ENCODE measurements at places on chromosomes 7 and 10. TPM values are rescaled to one million over a fixed set of nuclear protein-coding genes. Genes with fewer than 3 reads are reported as not detected.

DNA sequence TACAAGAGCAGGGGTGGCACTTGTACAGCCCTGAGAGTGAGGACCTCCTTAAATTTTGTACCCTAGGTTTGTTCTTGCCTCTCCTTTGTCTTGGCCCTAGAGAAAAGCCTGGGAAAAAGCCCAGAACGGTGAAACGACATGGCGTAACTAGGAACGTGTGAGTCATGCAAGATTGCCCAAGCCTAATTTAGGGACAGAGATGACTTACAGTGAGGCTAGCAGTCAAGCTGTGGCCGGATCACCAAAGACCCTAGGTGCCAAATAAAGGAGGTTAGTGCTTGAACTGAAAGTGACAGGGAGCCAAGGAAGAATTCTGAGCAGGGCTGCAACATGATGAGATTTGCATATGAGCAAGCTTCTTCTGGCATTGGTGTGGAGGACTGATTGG is 25.1 kb downstream of the TBXAS1 start:
- no peak overlapping the region for H3K4me3 ChIP-seq
- no peaks in the 10 kb centered on the region for H3K4me1 ChIP-seq
- DNase-seq, result no peak
- H3K36me3 ChIP-seq, result no peaks in the 10 kb centered on the region
- no peaks in the 10 kb centered on the region for H3K27me3 ChIP-seq

DNA sequence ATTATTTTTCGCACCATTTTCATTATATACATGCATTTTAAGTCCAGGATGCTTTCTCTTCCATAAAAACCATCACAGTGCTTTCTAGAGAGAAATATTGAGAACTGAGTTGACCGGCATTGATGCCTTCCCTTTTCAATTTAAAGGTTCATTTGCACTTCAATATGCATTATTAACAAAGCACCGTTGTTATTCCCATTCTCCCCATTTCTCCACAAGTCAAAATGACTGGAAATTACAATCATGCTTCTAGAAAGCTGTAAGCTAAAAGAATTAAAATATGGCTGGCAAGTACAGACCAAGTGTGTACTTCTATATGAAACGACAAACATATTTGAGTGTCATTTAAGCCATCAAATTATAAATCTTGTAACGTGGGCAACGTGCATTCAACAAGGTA is 219.5 kb downstream of the FANK1 start:
- H3K27ac ChIP-seq, result no peak overlapping the region
- no peak overlapping the region for H3K4me3 ChIP-seq
- no peaks in the 10 kb centered on the region for H3K36me3 ChIP-seq
- no peak for DNase-seq

- no peak for DNase-seq
- no peaks in the 10 kb centered on the region for H3K27me3 ChIP-seq
- no peaks in the 10 kb centered on the region for H3K4me1 ChIP-seq
Measured at GRCh38 chr7:70631718-70632117, 500.2 kb upstream of the GALNT17 start.

DNA sequence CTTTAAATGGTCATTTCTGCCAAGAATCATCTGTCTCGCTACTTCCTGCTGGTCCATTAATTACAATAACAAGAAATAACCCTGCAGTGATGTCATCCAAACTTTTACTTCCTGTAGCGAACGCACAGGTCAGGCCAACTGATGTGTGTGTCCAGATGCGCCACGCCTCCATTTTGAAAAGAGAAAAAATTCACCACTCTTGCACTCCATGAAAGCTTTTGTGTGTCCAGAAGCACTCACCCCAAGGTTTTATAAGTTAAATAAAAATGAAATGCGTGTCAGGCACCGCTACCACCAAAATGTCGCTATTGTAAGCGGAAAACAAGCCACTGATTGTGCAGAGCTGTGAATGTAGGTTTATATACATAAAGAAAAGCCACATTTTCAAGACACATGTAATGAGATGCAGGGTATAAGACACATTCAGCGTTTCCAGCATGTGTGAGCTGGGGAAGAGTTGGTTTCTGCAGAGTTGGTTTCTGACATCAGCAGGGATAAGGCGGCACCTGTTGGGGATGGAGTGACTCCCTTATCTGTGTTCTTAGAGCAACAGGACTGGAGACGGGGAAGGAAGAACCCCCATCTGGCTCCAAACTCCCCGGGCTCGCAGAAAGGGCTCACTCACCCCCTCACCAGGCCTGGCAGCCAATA is 83.3 kb downstream of the CTBP2 start:
- DNase-seq, result peak; percentile 37
- no peaks in the 10 kb centered on the region for H3K27me3 ChIP-seq
- H3K36me3 ChIP-seq, result no peaks in the 10 kb centered on the region
- peaks cover 4% of the 10 kb centered on the region for H3K4me1 ChIP-seq
- no peak overlapping the region for H3K27ac ChIP-seq

DNA sequence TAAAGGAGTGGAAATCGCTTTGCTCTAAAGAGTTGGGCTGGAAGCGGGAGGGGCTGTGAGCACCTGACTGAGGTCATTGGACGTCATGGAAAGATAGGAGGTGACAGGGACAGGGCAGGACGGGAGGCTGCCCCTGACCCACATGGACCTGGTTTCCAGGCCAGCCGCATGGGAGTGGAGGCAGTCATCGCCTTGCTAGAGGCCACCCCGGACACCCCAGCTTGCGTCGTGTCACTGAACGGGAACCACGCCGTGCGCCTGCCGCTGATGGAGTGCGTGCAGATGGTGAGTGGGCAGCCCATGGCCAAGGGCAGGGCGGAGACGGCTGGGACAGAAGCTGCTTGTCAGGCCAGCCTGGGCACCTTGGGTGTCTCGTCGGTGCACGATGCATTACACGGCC is 41.8 kb downstream of the PFKP start:
- H3K4me3 ChIP-seq, result no peak overlapping the region
- no peaks in the 10 kb centered on the region for H3K27me3 ChIP-seq
- no peak for DNase-seq
- no peak overlapping the region for H3K27ac ChIP-seq

- H3K27me3 ChIP-seq, result no peaks in the 10 kb centered on the region
- H3K36me3 ChIP-seq, result no peaks in the 10 kb centered on the region
- H3K27ac ChIP-seq, result no peak overlapping the region
- no peak for DNase-seq
- H3K4me3 ChIP-seq, result no peak overlapping the region
- H3K4me1 ChIP-seq, result no peaks in the 10 kb centered on the region
Measured at GRCh38 chr10:128996092-128996491, 470.9 kb upstream of the MGMT start.

DNA sequence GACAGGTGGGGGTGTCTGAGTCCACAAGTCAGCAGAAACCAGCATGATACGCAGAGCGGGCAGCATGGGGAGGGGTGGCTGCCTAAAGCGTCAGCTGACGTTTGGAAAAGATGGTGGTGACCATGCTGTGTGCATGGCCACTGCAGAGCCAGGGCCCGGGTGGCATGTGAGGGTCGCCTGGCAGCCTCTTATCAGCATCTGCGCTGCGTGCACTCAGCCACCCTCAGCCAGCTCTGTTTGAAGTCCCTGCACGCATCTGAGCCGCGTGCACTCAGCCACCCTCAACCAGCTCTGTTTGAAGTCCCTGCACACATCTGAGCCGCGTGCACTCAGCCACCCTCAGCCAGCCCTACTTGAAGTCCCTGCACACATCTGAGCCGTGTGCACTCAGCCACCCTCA is 61.5 kb downstream of the WDR37 start:
- no peak for DNase-seq
- no peaks in the 10 kb centered on the region for H3K27me3 ChIP-seq
- H3K4me3 ChIP-seq, result no peak overlapping the region
- peaks cover 8% of the 10 kb centered on the region for H3K36me3 ChIP-seq

GRCh38 chr7:47884675-47885074 is 63.6 kb downstream of the PKD1L1 start:
- H3K36me3 ChIP-seq, result no peaks in the 10 kb centered on the region
- H3K4me1 ChIP-seq, result no peaks in the 10 kb centered on the region
- no peak for DNase-seq
- H3K4me3 ChIP-seq, result no peak overlapping the region
- H3K27me3 ChIP-seq, result no peaks in the 10 kb centered on the region

GRCh38 chr7:127822822-127823508 is 171.0 kb downstream of the SND1 start:
- H3K4me1 ChIP-seq, result no peaks in the 10 kb centered on the region
- no peaks in the 10 kb centered on the region for H3K27me3 ChIP-seq
- no peak overlapping the region for H3K27ac ChIP-seq
- H3K36me3 ChIP-seq, result no peaks in the 10 kb centered on the region

- H3K36me3 ChIP-seq, result no peaks in the 10 kb centered on the region
- DNase-seq, result no peak
- H3K4me3 ChIP-seq, result no peak overlapping the region
- H3K27ac ChIP-seq, result no peak overlapping the region
- H3K27me3 ChIP-seq, result no peaks in the 10 kb centered on the region
Measured at GRCh38 chr7:133376514-133376913, 123.6 kb downstream of the EXOC4 start.

GRCh38 chr7:129906700-129907099 is 46.1 kb downstream of the UBE2H start:
- H3K27ac ChIP-seq, result no peak overlapping the region
- H3K36me3 ChIP-seq, result peaks cover 1% of the 10 kb centered on the region
- H3K27me3 ChIP-seq, result no peaks in the 10 kb centered on the region
- no peak overlapping the region for H3K4me3 ChIP-seq
- DNase-seq, result no peak

DNA sequence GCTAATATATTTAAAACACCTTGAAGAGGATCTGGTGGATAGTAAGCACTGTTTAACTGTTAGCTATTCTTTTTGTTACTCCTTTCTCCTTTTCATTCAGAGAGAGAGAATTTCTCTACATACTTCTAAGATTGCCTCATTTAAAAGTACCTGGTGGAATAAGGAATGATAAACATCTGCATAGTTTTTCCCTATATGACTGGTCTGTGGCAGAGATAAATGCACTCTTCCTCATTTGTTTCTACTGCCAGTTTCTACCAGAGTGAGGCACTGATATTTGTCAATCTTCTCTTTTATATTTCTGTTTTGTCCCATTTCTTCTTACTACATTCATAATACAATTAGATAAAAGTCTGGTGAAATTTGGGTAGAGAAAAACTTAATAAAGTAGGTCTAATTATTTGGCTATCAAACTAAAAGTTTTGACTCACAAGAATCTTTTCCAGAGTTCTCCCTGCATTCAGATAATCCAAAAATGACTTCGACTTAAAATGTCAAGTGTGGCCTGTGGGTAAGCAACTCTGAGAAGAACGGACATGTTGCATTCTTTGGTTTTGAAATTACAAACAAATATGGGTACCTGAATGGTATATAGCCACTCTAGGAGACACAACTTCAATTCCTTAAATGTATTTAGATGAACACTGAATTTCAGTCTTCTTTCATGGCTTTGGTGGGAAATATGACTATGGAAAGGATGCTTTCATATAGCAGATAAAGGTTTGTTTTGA is 38.8 kb downstream of the RNLS start:
- H3K4me3 ChIP-seq, result no peak overlapping the region
- no peak for DNase-seq
- no peaks in the 10 kb centered on the region for H3K4me1 ChIP-seq
- no peak overlapping the region for H3K27ac ChIP-seq
- no peaks in the 10 kb centered on the region for H3K27me3 ChIP-seq

GRCh38 chr10:48470893-48471805 is 133.7 kb downstream of the ARHGAP22 start:
- no peak overlapping the region for H3K27ac ChIP-seq
- H3K4me3 ChIP-seq, result no peak overlapping the region
- H3K36me3 ChIP-seq, result no peaks in the 10 kb centered on the region
- DNase-seq, result peak; percentile 26
- H3K4me1 ChIP-seq, result no peaks in the 10 kb centered on the region

DNA sequence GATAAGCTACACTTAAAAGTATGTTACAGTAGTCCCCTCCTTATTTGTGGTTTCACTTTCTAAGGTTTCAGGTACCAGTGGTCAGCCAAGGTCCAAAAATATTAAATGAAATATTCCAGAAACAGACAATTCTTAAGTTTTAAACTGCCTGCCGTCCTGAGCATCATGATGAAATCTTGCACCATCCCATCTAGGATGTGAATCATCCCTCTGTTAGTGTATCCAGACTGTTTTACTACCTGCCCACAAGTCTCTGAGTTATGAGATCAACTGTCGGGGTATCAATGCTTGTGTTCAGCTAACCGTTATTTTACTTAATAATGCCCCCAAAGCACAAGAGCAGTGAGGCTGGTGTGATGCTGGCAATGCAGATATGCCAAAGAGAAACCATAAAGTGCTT is 11.4 kb downstream of the KDM7A start:
- DNase-seq, result no peak
- H3K27ac ChIP-seq, result no peak overlapping the region

- no peak overlapping the region for H3K4me3 ChIP-seq
- H3K36me3 ChIP-seq, result no peaks in the 10 kb centered on the region
- DNase-seq, result no peak
- H3K4me1 ChIP-seq, result no peaks in the 10 kb centered on the region
- no peak overlapping the region for H3K27ac ChIP-seq
- no peaks in the 10 kb centered on the region for H3K27me3 ChIP-seq
Measured at GRCh38 chr10:75857269-75857846, 425.9 kb downstream of the LRMDA start.

DNA sequence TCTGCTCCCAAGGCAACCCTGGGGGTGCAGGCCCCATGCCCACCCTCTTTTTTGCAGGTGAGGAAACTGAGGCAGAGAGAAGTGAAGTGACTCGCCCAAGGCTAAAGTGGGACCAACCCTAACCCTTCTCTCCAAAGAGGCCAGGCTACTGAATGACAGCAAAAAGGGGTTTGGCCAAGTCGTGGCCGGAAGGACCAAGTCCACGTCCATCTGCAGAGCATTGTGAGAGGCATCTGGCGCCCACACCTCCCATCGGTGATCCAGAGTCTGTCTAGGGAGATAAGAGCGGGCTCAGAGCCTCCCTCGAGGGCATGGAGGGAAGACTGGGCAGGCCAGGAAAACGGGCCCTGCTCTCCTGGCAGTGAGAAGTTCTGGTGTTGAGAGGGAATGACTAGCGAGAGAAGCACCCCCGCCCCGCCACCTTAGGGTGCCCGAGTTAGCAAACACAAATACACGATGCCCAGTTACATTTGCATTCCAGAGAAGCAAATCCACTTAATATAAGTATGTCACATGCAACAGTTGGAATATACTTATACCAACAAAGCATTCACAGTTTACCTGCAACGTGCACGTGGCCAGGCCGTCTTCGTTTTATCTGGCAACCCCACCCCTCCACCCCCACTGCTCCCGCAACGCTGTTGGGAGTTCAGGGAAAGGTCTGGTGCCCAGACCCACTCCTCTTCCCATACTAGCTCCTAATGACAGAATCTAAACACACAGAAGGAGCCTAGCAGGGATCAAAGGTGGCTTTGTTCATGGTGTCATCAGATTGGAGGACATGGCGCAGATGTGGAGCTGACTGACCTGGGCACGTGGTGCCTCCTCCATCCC is 124.9 kb downstream of the OAT start:
- peak; percentile 47 for DNase-seq
- H3K4me1 ChIP-seq, result no peaks in the 10 kb centered on the region
- H3K27me3 ChIP-seq, result no peaks in the 10 kb centered on the region

Gene GRB10
- 106 TPM for total RNA-seq

Gene STEAP1
- total RNA-seq, result 31.7 TPM

Gene FEZF1
- total RNA-seq, result not detected

Gene AMZ1
- 2.0 TPM for total RNA-seq

Gene FAM131B
- total RNA-seq, result 2.8 TPM

Gene CLDN3
- not detected for total RNA-seq

Gene ZNF804B
- not detected for total RNA-seq

Gene PLAC9
- total RNA-seq, result 113 TPM

Gene HGF
- 55.9 TPM for total RNA-seq

Gene ASIC3
- 1.7 TPM for total RNA-seq

Gene CLEC5A
- 7.7 TPM for total RNA-seq

Gene SLC26A4
- 3.5 TPM for total RNA-seq

Gene PBLD
- 6.8 TPM for total RNA-seq

Gene PDE6C
- not detected for total RNA-seq

Gene ELMO1
- 38.8 TPM for total RNA-seq

Gene HPSE2
- total RNA-seq, result 6.3 TPM

Gene SPDYE8
- not detected for total RNA-seq

Gene TAS2R41
- 1.0 TPM for total RNA-seq

Gene SUGCT
- 47.1 TPM for total RNA-seq
